GM23248 (cell line): ENCODE measurements at places on chromosomes 11 and 22.
A peak's percentile ranks its signal among the peaks of the same experiment; 100 is the strongest.

DNA sequence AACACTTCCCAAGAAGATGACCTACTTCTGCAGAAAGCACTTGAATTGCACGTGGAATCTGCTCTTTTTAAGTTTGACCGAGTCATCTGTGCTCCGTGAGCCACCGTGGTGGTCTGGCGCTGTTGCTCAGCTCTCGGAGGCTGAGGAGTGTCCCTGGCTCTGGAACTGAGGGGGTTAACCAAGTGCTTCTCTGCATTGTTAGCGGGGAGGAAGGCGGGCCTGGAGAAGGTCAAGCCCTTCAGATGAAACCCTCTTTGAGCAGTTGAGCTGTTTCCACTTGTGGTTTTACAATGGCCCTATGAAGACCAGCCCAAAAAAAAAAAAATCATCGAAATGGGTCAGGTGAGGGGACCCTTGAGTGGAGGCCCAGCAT is 286.4 kb downstream of the NTM start:
- no peak for DNase-seq

DNA sequence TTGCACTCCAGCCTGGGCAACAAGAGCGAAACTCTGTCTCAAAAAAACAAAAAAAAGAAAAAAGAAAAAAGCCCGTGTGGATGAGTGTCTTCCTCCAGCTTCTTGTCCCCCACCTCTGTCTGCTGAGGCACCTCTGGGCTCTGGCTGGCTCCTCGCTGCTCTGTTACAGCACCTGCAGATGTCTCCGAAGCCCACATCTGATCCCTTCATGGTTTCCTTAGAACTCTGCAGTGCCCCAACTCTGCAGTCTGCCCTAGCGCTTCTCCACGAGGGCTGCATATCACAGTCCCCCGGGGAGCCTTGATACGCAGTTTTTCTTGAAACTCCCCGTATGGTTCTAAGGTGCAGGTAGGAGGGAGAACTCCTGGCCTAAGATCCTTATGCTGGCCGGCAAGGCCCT is 15.9 kb downstream of the KCTD17 start:
- no peak for DNase-seq

DNA sequence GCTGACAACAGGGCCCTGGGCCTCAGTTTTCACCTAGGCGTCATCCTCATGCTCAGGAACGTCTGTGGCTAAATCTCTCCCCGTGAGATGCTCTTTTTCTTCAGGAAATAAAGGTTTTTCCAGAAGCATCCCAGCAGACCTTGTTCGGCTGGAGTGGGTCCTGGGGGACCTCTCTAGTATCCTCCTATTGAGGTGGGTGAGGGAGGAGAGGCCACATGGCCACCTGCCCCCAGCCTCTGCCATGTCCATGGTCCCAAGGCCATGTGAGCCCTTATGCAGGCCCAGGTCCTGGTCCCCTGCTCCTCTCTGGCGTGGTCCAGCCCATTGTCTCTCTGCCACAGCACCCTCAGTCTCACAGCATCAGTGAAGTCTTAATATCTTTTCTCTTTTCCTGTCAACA is 22.0 kb downstream of the ALG12 start:
- no peak for DNase-seq

GRCh38 chr11:44516688-44517507 is 48.6 kb upstream of the CD82 start:
- no peak for DNase-seq

GRCh38 chr22:49203859-49204598 is 623.6 kb downstream of the BRD1 start:
- DNase-seq = no peak

DNA sequence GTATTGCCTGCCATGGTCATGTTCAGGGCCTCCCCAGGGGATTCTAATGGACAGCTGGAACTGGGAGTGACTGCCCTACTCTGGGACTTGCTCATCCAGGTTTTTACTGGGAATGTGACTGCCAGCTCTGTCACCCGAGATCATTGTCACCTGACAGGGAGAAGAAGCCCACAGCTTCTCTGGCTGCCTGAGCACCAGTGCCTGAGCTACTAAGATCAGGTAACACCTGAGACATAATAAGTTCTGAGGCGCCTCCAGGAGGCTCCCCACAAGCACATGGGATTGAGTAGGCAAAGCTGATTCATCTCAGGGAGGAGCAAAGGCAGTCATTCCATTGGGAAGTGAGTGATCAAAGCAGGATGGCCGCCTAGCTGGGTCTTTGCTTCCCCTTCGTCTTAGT is 84.2 kb upstream of the GALNT18 start:
- peak; percentile 25 for DNase-seq

- no peak for DNase-seq
Observed at GRCh38 chr11:38818720-38819119, 2220.7 kb upstream of the RAG2 start.

- DNase-seq = peak; percentile 12
Observed at GRCh38 chr11:130102301-130103249, 32.9 kb downstream of the APLP2 start.

- DNase-seq = peak; percentile 46
Observed at GRCh38 chr22:17120711-17121232, 388 bp downstream of the TMEM121B start.

DNA sequence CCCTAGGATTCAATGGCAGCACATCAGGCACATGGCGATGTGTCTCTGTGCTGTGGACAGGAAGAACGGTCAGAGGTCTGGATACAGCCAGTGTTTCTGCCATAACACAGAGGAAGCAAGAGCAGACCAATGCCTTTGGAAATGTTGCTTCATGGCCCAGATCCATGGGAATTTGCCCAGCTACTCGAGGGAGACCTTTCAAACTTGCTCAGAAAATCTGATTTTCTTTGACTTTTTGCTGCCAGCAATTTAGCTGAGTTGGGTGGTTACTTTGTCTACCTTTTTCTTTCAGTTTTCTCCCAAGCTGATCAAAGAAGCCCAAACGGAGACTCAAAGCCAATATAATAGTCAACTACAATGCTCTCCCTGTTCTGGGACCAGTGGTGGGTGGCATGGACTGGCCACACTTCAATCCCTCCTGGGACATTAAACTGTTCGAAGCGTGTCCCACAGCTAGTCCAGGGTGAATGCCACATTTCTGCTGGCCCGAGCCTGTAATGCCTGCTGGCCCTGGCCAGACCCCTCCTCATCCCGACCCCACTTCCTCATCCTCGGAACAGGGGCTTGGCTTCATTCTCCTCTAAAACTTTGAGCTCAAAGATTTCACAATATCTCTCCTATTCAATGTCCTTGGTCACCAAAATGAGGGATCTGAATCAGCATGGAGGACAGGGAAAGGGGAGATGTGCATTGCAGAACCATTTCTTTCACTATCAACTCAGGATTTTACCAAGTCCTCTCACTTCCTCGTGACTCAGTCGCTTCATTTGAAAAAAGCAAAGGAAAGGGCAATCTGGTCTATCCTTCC is 93.3 kb downstream of the ABTB2 start:
- no peak for DNase-seq

DNA sequence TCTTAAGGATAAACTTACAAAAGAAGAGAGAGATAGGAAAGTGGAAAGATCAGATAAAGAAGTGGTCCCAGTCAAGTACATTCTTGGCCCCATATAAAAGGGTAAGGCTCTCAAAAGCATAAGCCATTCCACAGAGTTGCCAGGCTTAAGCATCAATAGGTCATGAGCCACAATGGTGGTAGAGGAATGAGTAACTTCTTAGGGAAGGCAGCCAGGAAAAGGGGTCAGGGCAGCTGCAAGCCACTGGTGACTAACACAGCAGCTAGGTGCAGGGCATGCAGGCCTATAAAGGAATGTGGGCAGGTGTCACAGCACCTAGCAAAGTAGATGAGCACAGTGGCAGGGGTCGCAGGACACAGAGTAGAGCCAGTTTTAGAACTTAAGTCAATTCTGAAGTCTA is 302.6 kb upstream of the FAT3 start:
- no peak for DNase-seq

DNA sequence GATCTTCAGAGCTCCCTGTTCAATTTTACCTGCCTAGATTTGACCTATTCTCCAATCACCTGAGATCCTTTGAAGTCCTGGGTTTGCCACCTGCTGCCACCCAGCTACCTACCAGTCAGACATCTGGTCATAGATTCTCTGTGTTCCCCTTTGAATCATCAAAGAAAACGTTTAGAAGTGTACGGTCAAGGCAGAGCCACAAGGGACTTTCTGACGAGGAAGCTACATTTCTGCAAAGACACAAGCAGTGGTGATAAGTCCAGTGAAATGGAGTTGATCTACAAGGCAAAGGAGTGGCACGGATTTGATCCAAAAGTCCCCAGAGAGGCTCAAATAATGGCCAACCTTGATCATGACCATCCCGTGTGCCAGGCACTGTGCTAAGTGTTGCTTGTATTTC is 549.9 kb downstream of the MIAT start:
- DNase-seq = no peak

DNA sequence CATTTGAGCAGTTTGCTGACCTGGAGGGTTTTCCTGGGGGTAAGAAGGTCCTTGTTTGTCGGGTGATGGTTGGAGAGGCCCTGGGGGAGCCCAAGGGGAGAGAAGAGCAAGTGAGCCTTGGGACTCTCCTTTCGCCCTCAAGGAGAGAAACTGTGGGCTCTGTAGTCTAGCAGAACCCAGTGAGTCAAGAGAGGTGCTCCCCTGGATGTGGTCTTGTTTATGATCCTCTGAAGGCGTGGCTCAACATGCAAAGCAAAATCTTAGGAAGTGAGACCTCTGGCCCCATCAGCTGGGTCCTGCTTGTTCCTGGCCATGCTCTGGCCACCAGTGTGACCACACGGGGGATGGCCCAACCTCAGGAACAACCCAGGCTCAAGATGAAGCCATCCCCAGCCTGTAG is 66.5 kb upstream of the ALX4 start:
- DNase-seq = no peak

DNA sequence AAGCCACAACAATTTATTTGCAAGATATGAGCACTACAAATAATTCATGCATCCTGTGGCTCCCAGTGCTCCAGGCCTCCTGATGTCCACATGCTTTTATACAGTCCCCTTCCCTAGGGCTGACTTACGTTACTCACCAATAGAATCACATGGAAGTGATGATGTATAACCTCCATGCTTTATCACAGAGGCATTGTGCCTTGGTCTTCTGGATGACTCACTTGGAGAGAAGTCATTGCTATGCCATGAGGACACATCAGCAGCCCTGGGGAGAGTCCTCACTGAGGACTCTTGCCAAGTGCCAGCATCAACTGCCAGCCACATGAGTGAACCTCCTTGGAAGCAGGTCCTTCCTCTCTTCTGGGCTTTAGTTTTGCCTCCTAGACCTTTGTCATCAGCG is 22.0 kb upstream of the IGSF9B start:
- peak; percentile 62 for DNase-seq

DNA sequence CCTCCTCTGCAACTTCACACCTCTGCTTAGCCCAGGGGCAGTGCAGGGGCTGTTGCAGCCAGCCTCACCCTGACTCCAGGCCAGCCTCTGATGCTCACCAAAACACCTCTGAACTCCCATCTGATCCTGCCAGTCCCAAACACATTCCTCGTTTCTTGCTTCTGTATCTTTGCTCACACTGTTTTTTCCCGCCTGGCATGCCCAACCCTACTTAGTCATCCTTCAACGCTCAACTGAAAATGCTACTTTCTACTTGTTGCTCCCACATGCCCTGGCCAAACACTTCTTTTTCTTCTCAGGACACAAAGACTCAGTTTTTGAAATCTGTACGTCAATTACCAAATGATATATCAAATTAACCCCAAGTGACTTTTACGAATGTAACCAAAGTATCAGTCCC is 140.8 kb upstream of the ZBED5 start:
- DNase-seq = no peak
